ENCODE measurements at places on chromosomes 7 and 10. TPM values are rescaled to one million over a fixed set of nuclear protein-coding genes. Genes with fewer than 3 reads are reported as not detected.

- DNase-seq, result no peak
Measured at GRCh38 chr10:113022265-113022664, 72.2 kb downstream of the TCF7L2 start.

DNA sequence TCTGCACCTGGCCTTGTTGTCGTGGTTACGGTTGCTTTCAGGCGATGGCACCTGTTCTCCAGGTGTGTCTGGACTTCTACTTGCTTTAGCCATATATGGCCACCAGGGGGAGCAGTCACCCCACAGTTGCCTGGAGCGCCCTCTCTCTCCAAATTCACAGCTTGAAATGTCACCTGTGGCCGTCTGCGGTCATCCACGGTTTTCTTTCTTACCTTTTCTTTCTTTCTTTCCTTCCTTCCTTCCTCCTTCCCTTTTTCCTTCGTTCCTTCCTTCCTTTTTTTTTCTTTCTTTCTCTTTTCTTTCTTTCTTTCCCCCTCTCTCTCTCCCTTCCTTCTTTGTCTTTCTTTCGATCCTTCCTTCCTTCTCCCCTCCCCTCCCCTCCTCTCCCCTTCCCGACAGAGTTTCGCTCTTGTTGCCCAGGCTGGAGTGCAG, 150.5 kb upstream of the VKORC1L1 start:
- peak; percentile 39 for DNase-seq

- no peak for DNase-seq
Measured at GRCh38 chr10:122462533-122463465, 1.4 kb downstream of the HTRA1 start.

- peak; percentile 87 for DNase-seq
Measured at GRCh38 chr7:139860090-139860775, 31.2 kb downstream of the TBXAS1 start.

DNA sequence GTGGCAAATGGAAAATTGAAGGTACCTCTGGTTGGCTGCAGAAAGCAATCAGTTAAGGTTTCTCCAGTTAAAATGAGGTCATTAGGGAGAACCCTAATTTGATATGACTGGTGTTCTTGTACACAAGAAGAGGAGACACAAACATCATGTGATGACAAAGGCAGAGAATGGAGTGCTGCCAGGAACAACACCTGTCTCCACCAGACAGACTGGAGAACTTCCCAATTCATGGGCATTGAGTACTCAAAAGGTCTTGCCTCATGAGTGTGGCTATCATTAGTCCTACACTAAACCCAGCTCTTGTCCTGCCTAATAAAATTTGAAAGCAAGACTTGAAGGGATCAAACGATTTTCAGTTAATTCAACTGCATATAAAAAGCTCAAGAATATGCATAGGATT, 152.6 kb downstream of the PTPN20 start:
- DNase-seq, result no peak

GRCh38 chr10:100826031-100826651, 80.8 kb downstream of the PAX2 start:
- no peak for DNase-seq

- no peak for DNase-seq
Measured at GRCh38 chr10:85666102-85666501, 700.5 kb downstream of the GRID1 start.

- DNase-seq, result no peak
Measured at GRCh38 chr10:107994621-107995270, 830.2 kb upstream of the SORCS1 start.

DNA sequence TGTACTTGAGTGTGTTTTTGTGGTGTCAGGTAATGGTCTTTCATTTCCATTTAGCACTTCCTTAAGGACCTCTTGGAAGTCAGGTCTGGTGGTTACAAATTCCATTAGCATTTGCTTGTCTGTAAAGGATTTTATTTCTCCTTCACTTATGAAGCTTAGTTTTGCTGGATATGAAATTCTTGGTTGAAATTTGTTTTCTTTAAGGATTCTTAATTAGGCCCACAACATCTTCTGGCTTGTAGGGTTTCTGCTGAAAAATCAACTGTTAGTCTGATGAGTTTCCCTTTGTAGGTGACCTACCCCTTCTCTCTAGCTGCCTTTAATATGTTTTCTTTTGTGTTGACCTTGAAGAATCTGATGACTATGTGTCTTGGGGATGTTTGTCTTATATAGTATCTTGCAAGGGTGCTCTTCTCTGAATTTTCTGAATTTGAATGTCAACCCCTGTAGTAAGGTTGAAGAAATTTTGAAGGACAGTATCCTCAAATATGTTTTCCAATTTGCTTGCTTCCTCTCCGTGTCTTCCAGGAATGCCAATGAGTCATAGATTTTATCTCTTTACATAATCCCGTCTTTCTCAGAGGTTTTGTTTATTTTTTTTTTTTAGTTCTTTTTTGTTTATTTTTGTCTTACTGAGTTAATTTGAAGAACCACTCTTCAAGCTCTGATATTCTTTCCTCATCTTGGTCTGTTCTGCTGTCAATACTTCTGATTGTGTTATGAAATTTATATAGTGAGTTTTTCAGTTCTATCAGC, 70.2 kb downstream of the SLC39A12 start:
- no peak for DNase-seq

- DNase-seq, result no peak
Measured at GRCh38 chr10:46026106-46026505, 4.3 kb downstream of the NCOA4 start.

DNA sequence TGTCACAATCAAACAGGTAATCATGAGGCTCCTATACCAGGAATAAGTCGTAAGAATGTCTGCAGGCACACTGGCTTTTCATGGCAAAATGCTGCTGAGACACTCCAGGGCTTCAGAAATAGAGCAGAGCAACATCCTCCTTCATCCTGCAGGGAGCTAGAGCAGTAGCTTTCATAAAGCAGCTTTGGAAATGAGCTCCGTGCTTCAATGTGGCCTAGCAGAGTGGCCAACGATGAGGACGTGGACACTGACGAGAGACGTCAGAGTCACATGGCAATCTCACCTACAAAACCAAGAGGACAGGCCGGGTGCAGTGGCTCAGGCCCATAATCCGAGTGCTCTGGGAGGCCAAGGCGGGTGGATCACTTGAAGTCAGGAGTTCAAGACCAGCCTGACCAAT, 9.8 kb downstream of the COBL start:
- DNase-seq, result no peak

GRCh38 chr7:98907570-98907969, 29.2 kb downstream of the TRRAP start:
- DNase-seq, result no peak

DNA sequence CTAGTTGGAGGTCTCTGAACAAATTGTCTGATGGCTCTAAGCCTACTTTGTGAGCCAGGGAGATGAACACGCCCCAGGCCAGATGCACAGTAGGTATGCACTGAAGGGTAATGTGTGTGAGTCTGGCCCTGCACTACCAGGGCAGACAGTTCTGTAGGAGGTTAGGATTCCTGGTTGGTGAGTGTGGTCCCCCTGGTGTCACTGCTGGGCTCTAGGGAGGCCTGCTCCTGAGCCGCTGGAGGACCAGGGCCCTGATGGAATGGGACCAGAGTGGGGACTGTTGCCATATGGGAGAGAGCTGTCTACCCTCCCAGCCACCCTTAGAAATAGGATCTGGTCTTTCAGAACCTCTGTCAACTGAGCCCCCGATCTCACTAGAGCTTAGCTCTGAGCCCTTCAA, 42.0 kb downstream of the CDH23 start:
- no peak for DNase-seq

- no peak for DNase-seq
Measured at GRCh38 chr10:122138831-122139625, 132.1 kb upstream of the BTBD16 start.

GRCh38 chr10:130141878-130142277, 5.7 kb downstream of the GLRX3 start:
- no peak for DNase-seq

- DNase-seq, result no peak
Measured at GRCh38 chr7:150923196-150923595, 54.9 kb downstream of the KCNH2 start.

GRCh38 chr10:123649676-123650075, 16.5 kb upstream of the GPR26 start:
- DNase-seq, result no peak

GRCh38 chr7:29314148-29314547, 119.6 kb downstream of the CHN2 start:
- DNase-seq, result no peak

EPO gene
- not detected for polyA plus RNA-seq

BTAF1 gene
- 3.7 TPM for polyA plus RNA-seq

AFAP1L2 gene
- polyA plus RNA-seq, result 0.43 TPM

CAV2 gene
- not detected for polyA plus RNA-seq

CLDN4 gene
- not detected for polyA plus RNA-seq

SMO gene
- polyA plus RNA-seq, result not detected

PDK4 gene
- polyA plus RNA-seq, result 2.2 TPM

MINDY4 gene
- 0.13 TPM for polyA plus RNA-seq

PRSS2 gene
- not detected for polyA plus RNA-seq

CALML5 gene
- not detected for polyA plus RNA-seq

IPMK gene
- polyA plus RNA-seq, result 2.9 TPM

RBAK gene
- 0.74 TPM for polyA plus RNA-seq
